Foreskin keratinocyte (primary cell): ENCODE measurements at places on chromosomes 16 and 17.
A peak's percentile ranks its signal among the peaks of the same experiment; 100 is the strongest.

GRCh38 chr17:13874817-13875216 is 194.5 kb upstream of the COX10 start:
- no peak for DNase-seq

- DNase-seq, result peak; percentile 38
Measured at GRCh38 chr17:32909787-32910369, 18.1 kb upstream of the TMEM98 start.

GRCh38 chr17:67246653-67247415 is 1.8 kb upstream of the HELZ start:
- DNase-seq, result peak; percentile 94

DNA sequence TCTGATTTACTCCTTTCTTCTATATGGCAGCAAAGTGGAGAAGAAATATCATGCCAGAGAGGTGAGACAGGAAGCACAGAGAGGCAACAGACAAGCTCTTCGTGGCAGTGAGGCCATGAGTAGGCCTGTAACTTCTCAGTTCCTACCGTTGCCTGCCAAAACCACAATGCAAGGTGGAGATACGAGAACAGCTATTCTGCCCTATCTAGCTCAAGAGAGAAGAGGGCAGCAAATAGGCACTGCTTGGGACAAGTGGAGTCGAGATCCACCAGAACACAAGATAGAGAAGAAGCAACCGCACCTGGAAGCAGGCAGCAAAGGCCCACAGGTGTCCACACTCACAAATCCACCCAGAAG is 24.8 kb downstream of the RANBP10 start:
- no peak for DNase-seq

DNA sequence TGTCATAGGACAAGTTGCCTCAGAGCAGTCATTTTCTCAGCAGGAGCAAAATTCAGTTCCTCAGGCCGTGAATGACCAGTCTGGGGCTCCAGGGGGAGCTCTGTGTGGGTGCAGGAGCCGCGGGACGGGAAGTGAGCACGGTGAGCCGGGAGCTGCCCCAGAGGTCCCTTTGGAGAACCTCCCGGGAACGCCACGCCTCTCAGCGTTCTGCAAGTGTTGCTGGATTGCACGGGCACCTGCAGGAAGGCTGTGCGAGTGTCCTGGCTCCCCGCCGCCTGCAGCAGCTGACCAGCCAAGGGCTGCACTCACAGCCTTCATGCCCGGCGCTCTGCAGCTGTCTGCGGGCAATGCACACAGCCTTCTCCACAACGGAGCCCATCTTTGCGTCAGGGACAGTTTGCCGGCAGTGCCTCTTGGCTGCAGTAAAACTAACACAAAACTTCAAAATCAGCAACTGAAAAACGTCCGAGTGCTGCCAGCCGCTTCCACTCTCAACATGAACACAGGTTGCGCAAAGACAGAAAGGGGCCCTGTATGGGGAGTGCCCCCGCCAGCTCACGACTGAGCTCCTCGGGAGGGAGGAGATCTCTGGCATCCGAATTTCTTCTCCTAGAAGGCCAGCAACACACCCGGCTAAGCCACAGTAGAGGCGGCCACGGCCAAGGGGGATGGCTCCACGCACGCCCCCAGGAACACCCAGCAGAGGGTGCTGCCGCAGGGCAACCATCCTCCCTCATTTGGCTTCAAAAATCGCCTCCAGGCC is 16.0 kb downstream of the NDUFAF8 start:
- DNase-seq, result peak; percentile 63

GRCh38 chr16:29139261-29139802 is 154.5 kb downstream of the LAT start:
- no peak for DNase-seq

GRCh38 chr17:17786998-17787397 is 49.8 kb downstream of the SREBF1 start:
- DNase-seq, result no peak

DNA sequence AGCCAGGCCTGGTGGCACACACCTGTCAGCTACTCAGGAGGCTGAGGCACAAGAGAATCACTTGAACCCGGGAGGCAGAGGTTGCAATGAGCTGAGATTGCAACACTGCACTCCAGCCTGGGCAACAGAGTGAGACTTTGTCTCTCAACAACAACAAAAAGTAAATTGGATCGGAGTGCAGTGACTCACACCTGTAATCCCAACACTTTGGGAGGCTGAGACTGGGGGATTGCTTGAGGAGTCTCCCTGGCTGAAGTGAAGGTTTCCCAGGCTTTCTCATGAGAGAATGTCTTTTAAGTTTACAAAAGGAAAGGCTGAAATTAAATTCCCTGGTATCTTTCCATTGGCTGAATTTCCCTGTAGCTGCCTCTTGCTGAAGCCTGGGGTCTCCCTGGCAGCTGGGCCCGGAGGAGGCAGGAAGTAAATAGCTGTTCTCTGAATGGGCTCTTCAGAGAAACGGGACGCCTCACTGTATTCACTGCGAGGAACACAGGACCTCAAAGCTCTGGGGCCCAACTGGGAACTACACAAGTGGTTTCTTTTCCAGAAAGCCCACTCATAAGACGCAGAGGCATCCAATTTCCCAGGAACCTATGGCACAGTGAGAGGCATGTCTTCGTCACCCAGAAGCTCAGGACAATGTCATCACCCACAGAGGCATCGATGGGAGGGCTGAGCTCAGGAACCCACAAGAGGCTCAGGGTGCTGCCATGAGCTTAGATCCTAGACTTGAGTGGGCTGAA is 77.4 kb upstream of the SMURF2 start:
- DNase-seq, result no peak

- DNase-seq, result no peak
Measured at GRCh38 chr17:60137731-60138130, 12.0 kb upstream of the CA4 start.

DNA sequence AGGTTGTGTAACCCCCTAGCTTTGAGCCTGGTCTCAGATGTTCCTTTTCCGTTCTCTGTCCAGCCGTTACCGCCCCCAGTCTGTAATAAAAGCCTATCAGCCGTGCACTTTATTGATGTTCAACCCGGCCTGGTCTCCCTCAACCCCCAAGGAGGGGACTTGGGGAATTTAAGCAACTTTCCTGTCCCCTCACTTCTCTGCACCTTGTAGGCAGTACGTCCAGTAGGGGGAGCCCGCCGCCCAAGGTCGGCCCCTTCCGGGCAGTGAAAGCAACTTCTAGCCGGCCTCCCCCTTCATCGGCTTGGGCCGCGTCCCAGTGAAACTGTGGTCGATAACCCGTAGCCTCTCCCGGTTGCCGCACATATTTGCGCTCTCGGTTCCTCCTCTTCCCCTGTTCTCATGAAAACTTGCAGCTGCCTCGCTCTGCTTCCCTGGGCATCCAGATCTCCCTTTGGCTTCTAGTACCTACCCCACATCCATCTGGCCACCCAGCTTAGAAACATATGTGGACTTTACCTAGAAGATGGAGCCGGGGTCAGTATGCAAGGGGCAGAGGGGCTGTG is 7.9 kb downstream of the PNPO start:
- DNase-seq, result peak; percentile 49

DNA sequence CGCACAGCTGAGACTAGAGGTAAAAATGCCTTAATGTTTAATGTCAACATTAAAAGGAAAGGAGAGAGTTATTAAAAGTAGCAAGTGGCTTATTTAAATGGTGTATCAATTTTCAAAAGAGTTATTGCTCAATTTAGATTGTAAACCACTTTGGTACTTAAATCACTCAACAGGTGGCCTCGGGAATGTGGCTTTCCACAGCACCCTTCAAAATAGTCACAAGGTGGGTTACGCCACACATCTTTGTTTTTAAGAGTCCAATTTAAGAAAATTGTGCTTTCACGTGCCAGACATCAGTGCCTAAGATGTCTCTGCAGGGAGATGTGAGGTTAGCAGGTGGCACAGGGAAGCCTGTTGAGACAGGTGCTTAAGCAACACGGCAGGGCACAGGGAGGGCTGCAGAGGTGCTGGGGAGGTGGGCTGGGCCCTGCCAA is 27.5 kb upstream of the ADCY7 start:
- no peak for DNase-seq

GRCh38 chr16:17986991-17987390 is 349.5 kb downstream of the NPIPA8 start:
- DNase-seq, result no peak

- no peak for DNase-seq
Measured at GRCh38 chr17:29126268-29126930, 53.8 kb downstream of the MYO18A start.

DNA sequence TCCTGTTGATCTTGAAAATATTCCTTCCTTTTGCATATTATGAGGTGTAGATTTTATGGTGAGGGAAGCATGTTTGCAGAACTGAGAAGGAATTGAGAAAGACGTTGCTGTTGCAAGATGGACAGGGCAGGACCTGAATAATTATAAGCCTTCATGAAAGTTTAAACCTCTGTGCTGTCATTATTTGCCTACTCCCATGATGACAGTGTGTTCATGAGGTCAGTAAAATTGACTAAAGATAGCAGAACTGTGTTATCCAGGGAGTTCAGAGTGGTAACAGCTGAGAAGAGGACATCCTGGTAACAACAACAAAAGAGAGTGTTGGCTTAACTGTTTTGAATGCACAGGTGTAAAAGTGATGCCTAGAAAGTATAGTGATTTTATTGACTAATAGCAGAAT is 45.3 kb upstream of the HLF start:
- no peak for DNase-seq

DNA sequence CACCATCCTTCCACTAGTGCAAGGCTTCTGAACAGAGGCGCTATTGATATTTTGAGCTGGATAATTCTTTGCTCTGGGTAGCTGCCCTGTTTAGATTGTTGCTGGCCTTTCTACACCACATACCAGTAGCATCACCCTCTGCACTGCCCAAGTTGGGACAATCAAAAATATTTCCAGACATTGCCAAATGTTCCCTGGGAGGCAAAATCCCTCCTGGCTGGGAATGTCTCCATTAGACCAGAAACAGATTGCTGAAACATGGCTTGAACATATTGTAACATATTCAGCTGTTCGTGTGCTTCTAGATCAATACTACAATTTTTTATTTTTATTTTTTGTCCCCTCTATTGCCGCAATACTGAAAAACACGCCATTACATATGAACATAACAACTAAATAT is 174.6 kb downstream of the ABCA8 start:
- no peak for DNase-seq

- no peak for DNase-seq
Measured at GRCh38 chr17:43881181-43881580, 26.2 kb downstream of the MPP2 start.

- no peak for DNase-seq
Measured at GRCh38 chr16:67087803-67088202, 21.9 kb upstream of the PHAF1 start.

DNA sequence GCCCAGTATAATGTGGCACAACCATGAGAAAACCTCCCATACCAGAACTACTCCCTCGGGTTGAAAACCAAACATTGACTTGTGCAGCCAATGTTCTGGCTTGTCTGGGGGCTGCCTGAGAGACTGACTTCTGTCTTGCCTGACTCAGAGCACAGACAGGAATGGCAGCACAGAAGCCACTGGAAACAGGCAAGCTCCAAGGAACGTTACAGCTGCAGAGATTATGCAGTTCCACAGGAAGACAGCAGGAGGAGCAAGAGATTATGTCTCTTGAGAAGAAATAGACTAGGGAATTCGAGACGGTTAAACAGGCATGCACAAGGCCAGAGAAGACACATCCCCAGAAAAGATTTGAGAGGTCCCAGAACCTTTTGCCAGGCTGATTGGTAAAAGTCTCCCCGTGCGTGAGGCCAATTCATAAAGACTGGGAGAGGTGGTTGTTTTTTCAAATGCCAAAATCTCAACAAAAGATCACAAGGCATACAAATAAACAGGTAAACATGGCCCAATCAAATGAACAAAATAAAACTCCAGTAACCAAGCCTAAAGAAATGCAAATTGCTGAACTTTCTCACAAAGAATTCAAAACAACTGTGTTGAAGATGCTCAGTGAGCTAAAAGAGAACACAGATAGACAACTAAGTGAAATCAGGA is 90.6 kb upstream of the CDH5 start:
- peak; percentile 94 for DNase-seq

GRCh38 chr16:7703672-7704071 is 371.0 kb downstream of the RBFOX1 start:
- DNase-seq, result no peak

DNA sequence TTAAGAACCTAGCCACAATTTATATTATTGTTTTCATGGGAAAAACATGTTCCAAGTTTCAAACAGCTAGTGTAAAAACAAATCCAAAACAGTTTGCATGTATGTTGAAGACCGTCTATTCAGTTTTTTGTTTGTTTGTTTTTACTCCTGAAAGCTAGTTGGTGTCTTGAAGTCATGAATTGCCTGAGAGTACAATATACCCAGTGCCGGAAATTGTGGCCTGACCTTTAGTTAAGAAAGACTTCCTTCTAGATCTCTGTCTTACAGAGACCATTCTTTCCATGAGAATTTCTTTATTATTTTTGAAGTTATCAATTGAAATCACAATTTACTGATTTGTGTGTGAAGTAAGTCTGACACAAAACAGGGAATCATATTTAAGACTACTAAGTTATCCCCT is 474.8 kb downstream of the KCNJ2 start:
- no peak for DNase-seq

GRCh38 chr17:36529121-36529520 is 5.5 kb downstream of the MYO19 start:
- DNase-seq, result peak; percentile 75

DNA sequence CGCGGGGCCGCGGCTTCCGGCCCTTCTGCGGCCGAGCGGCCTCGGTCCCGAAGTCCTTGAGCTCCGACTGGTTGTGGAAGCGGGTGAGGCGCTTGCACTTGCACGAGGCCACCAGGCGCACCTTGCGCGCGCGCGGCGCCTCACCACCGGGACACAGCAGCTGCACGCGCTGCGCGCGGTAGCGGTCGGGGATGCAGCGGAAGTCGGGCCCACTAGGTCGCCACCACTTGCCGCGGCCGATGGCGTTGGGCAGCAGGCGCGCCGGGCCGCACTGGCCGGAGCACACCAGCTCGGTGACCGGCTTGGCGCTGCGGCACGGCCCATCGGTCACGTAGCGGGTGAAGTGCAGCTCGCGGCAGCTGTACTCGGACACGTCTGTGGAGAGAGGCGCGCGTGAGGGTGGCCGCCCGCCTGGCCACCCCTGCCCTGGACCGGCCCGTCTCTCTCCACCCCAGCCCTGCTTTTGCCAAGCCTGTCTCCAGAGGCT is 3.2 kb downstream of the SOST start:
- DNase-seq, result no peak

- peak; percentile 1 for DNase-seq
Measured at GRCh38 chr16:9647981-9648701, 534.1 kb downstream of the GRIN2A start.

- no peak for DNase-seq
Measured at GRCh38 chr16:86758932-86759331, 180.6 kb downstream of the FOXL1 start.

- DNase-seq, result peak; percentile 47
Measured at GRCh38 chr17:18860161-18860972, 2.4 kb downstream of the PRPSAP2 start.

GRCh38 chr17:47774331-47774730 is 41.3 kb downstream of the TBX21 start:
- DNase-seq, result no peak

DNA sequence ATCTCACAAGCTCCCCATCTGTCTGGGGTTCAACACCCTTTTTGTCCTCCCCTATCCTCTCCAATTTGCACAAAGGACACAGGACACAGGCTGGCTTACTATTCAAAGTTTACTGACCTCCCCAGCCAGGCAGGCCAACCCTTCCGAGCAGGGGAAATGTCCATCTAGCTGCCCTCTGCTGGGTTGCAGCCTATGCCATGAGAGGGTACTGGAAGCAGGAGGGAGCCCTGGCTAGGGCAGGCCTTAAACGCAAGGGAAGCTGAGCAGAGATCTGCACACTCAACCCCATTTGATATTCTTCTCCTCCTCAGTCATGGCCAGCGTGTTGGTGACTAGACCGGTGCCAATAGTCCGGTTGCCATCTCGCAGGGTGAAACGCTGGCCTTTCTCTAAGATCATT is 3.5 kb downstream of the TUFM start:
- DNase-seq, result no peak

GRCh38 chr17:50684288-50684611 is 23.5 kb downstream of the ANKRD40 start:
- no peak for DNase-seq
